Spleen (tissue), 13 donors: ENCODE measurements at places on chromosomes 16 and 17.

DNA sequence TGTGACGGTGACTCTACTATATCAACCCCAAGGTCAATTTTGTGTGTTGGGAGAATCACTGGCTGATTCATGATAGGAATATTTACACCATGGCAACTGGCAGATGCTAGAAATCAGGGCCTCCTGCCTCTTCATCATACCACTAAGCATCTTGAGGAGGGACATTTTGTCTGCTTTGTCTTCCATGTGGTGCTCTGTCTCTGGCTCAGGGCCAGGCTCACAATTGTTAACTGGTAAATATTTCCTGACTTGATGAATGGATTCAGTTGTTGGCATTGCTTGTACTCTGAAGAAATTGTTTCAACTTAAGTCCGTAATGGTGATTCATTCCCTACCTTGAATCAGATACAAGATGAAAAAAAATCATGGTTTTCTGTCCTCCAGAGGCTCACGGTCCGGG lies 292.7 kb downstream of the HAPSTR1 start:
- no peak overlapping the region for H3K27ac ChIP-seq
- DNase-seq = no peak
- H3K27me3 ChIP-seq = no peaks in the 10 kb centered on the region
- no peak overlapping the region for H3K4me3 ChIP-seq
- H3K36me3 ChIP-seq = no peaks in the 10 kb centered on the region

GRCh38 chr16:70391881-70392481 lies 45.3 kb downstream of the DDX19A start:
- H3K27ac ChIP-seq = no peak overlapping the region
- no peak overlapping the region for H3K4me3 ChIP-seq
- no peaks in the 10 kb centered on the region for H3K27me3 ChIP-seq
- H3K4me1 ChIP-seq = peaks cover 3% of the 10 kb centered on the region

DNA sequence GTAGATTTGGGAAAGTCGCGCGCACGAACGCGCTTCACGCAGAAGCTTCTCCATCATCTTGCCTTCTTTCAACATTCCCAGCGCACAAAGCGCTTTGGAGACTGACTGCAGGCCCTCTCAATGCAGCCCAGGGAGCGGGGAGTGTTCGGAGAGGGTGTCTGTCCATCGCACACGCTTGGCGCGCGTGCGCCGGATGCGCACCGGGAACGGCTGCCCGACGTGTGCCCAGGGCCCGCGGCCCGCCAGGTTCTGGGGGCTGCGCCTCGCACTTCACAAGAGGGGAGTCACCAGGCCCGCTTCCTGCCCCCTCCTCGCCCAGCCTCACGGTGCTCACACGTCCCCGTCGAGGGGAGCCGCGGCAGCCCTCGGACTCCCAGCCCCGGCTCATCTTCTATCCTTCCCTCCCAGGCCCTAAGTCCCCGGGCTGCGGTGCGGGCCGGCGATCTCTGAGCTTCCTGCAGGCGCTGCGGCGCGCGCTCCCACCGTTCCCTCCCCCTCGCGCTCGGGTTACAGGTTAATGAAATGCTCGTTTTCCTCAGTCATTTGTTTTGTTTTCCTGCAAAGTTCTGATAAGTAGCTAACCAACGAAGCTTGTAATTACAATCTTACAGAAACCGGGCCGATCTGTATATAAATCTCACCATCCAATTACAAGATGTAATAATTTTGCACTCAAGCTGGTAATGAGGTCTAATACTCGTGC lies 2.8 kb upstream of the IRX3 start:
- peak; percentile 56 for DNase-seq
- peaks cover 72% of the 10 kb centered on the region for H3K27me3 ChIP-seq
- H3K27ac ChIP-seq = no peak overlapping the region
- H3K4me3 ChIP-seq = no peak overlapping the region

DNA sequence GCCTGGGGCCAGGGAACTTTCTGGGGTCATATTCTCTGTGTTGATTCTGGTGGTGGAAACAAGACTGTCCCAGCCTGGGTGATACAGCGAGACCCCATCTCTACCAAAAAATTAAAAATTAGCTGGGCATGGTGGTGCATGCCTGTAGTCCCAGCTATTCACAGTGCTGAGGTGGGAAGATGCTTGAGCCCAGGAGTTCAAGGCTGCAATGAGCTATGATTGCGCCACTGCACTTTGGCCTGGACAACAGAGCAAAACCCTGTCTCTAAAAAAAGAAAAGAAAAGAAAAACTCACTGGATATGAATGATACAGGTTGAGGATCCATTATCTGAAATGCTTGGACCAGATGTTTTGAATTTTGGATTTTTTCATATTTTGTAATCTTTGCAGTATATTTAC lies 13.6 kb downstream of the SCGB1C2 start:
- DNase-seq = no peak
- H3K4me3 ChIP-seq = no peak overlapping the region
- H3K36me3 ChIP-seq = no peaks in the 10 kb centered on the region
- no peak overlapping the region for H3K27ac ChIP-seq

- H3K27me3 ChIP-seq = no peaks in the 10 kb centered on the region
- no peaks in the 10 kb centered on the region for H3K36me3 ChIP-seq
- no peak overlapping the region for H3K4me3 ChIP-seq
- DNase-seq = no peak
- no peak overlapping the region for H3K27ac ChIP-seq
Observed at GRCh38 chr16:77781091-77781490, 7.3 kb upstream of the VAT1L start.

DNA sequence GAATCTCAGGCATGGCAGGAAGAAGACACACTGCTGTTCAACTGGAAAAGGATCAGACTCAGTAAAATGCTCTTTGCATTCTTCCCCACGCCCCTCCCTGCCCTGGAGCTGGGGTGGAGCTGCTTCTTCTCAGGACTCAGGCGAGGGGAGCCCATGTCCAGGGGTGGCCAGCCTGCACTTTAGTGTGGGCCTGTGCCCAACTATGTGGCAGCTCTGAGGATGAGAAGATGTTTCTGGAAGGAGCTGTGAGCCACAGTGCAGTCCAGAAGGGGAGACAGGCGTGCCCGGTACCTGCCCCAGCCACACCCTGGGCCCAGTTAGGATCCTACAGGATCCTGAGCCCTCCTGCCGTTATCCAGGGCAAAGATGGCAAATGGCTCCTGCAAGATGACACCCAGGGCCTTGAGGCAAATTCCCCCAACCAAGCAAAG lies 120.3 kb downstream of the ANKRD11 start:
- no peak for DNase-seq
- peaks cover 100% of the 10 kb centered on the region for H3K4me1 ChIP-seq
- H3K4me3 ChIP-seq = no peak overlapping the region
- no peaks in the 10 kb centered on the region for H3K27me3 ChIP-seq
- peaks cover 34% of the 10 kb centered on the region for H3K36me3 ChIP-seq
- no peak overlapping the region for H3K27ac ChIP-seq

DNA sequence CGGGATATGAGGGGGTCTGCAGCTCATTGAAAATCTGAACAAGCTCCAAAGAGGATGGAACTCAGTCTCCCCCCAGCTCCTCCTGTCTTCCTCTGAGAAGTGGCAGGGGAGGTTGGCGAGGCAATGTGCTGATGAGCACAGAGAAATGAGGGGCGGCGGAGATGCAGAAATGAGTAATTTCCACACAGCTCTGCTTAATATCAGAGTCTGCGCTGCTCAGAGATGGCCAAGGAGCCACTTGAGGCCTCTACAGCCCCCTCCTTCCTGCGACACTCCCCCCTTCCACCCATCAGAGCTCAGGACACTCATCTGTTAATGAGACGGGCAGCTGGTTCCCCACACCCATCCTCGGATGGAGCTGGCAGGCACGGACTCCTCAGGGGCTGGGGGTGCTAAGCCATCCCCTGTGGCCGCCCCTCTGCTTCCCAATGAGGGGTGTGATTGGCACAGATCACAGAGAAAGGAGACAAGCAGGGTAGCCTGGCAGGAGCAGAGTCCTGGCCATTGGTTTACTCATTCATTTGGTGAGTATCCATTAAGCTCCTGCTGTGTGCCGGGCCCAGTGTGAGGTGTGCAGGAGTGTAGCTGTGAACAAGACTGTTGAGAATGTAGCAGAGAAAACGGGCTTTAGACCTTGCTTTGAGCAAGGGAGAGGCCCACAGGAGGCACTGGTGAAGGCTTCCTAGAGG lies 12.7 kb upstream of the CRHR1 start:
- H3K4me3 ChIP-seq = no peak overlapping the region
- peaks cover 41% of the 10 kb centered on the region for H3K27me3 ChIP-seq
- H3K36me3 ChIP-seq = no peaks in the 10 kb centered on the region
- no peak for DNase-seq
- H3K4me1 ChIP-seq = no peaks in the 10 kb centered on the region
- H3K27ac ChIP-seq = no peak overlapping the region

- peak overlapping the region; percentile 50 for H3K4me3 ChIP-seq
- DNase-seq = no peak
- peaks cover 51% of the 10 kb centered on the region for H3K27me3 ChIP-seq
- peaks cover 47% of the 10 kb centered on the region for H3K4me1 ChIP-seq
- H3K36me3 ChIP-seq = no peaks in the 10 kb centered on the region
Observed at GRCh38 chr17:68197997-68198930, 49.6 kb upstream of the AMZ2 start.

DNA sequence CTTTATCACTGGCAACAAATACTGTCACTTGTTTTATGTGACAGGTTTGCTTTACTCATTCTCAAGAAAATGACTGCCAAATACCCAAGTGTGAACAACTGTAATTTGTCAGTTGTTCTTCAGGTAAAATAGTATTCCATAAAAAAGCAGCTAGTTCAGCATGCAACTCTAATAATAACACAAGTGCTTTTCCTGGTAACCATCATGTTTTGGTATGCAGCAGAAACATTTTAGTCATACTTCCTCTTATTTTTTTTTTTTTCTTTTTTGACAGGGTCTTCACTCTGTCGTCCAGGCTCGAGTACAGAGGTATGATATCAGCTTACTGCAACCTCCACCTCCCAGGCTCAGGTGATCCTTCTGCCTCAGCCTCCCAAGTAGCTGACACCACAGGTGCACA lies 4.6 kb downstream of the TERF2 start:
- no peaks in the 10 kb centered on the region for H3K27me3 ChIP-seq
- H3K36me3 ChIP-seq = peaks cover 69% of the 10 kb centered on the region
- no peak overlapping the region for H3K4me3 ChIP-seq
- H3K4me1 ChIP-seq = peaks cover 69% of the 10 kb centered on the region

DNA sequence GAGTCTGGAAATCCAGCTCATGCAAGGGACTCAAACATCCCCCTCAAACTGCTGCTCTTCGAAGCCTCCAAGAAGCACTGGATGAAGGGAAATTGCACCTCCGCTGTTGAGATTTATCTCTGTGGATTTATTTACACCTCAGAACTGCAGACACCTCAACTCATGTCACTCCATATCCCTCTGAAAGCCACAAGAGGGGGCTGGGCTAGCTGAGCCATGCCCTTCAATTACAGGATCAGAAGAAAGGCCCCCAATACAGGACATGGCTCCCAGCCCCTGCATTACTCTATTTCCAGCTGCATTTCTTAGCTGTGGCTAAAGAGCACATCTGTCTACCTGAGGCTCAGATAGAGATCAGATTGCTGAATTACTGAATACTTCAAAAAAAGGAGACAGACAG lies 103.1 kb upstream of the DYNLRB2 start:
- no peaks in the 10 kb centered on the region for H3K36me3 ChIP-seq
- no peak for DNase-seq
- peaks cover 8% of the 10 kb centered on the region for H3K4me1 ChIP-seq
- no peaks in the 10 kb centered on the region for H3K27me3 ChIP-seq
- no peak overlapping the region for H3K4me3 ChIP-seq
- H3K27ac ChIP-seq = no peak overlapping the region

DNA sequence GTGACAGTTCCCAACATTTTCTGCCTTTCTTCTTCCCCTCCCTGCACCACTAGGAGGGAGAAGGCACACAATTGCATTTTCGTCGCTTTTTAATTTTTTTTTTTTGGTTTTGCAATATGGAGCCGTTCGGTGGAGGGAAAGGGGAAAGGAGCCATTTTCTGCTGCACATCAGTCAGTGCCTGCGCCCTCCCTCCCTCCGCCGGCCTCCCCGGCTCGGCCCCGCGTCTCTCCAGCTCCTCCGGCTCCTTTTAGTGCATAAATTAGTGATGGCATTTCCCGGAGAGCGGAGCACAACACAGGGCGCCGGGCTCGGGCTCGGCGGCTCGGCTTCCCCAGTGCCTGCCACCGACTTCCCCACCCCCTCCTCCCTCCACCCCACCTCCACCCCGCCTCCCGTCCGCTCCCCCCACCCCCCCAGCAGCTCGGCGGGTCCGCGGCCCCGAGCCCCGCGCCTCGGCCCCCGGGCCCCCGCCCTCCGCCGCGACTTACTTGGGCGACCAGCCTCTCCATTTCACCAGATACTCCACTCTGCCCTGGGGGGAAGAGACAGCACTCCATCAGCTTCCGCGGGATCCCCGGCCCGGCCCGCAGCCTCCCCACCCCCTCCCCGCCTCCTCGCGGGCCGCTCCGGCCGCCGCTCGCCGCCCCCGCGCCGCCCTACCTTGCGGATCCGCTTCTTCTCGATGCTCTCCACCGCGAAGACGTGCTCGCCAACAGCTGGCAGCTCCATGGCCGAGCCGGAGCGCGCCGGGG lies 542 bp downstream of the CBX4 start:
- peak overlapping the region; percentile 93 for H3K27ac ChIP-seq
- H3K36me3 ChIP-seq = peaks cover 3% of the 10 kb centered on the region
- H3K4me3 ChIP-seq = peak overlapping the region; percentile 77
- peak; percentile 91 for DNase-seq
- H3K4me1 ChIP-seq = peaks cover 59% of the 10 kb centered on the region
- peaks cover 43% of the 10 kb centered on the region for H3K27me3 ChIP-seq
